Activated T-helper 2 cell treated with anti-CD3 and anti-CD28 coated beads, Interferon-gamma antibody, Interleukin-2, Interleukin-4, amounts not matched to agents 10 μg/mL and 5 μg/mL and 100 μg/mL, durations not matched to agents 14 hours and 24 hours and 36 hours (primary cell): ENCODE measurements at places on chromosomes 1 and 21. TPM values are rescaled to one million over a fixed set of nuclear protein-coding genes. Genes with fewer than 3 reads are reported as not detected.

Gene PIP5K1A
- 82.2 and 83.9 TPM in 2 replicates for total RNA-seq

Gene CFAP74
- total RNA-seq = not detected in 2 replicates

DNA sequence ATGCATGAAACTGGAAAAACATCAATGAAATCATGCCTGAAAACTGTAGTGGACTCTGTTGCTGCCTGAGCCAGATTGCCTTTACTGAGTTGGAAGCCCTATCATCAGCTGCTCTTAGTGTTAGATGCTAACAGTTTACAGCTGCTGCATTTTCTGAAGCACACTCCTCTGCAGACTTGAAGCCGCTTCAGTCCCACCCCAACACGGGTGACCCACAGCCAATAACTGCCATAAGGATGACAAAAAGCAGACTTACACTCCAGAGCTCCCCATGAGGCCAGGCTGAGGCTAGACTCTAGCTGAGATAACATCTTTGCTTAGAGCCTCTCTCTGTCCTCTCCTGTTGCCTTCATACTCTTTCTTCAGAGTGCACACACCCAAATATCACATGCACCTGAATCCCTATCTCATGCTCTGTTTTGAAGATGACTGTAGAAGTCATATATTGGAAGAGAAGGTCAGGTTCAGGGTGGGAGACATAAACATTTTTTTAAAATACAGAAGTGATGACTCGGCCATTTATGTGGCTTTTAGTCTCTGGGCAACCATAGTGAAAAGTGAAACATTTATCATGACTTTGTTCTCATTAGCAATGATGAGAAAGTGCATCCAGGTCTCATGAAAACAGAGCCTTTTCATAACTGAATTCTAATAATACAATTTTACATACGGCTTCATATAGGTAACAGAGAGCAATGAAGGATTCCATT is 161.0 kb downstream of the KCNK2 start:
- H3K4me3 ChIP-seq = no peak overlapping the region
- H3K36me3 ChIP-seq = no peaks in the 10 kb centered on the region
- H3K4me1 ChIP-seq = no peaks in the 10 kb centered on the region
- no peak for DNase-seq
- H3K27ac ChIP-seq = no peak overlapping the region
- no peaks in the 10 kb centered on the region for H3K27me3 ChIP-seq

GRCh38 chr21:41744028-41744930 is 22.6 kb downstream of the RIPK4 start:
- DNase-seq = no peak
- no peak overlapping the region for H3K4me3 ChIP-seq
- H3K36me3 ChIP-seq = no peaks in the 10 kb centered on the region
- no peak overlapping the region for H3K27ac ChIP-seq
- H3K27me3 ChIP-seq = no peaks in the 10 kb centered on the region

- H3K36me3 ChIP-seq = no peaks in the 10 kb centered on the region
- H3K27me3 ChIP-seq = peaks cover 12% of the 10 kb centered on the region
- peaks cover 27% of the 10 kb centered on the region for H3K4me1 ChIP-seq
- peak; percentile 64 for DNase-seq
Measured at GRCh38 chr1:152458384-152459185, 44.5 kb upstream of the CRNN start.

DNA sequence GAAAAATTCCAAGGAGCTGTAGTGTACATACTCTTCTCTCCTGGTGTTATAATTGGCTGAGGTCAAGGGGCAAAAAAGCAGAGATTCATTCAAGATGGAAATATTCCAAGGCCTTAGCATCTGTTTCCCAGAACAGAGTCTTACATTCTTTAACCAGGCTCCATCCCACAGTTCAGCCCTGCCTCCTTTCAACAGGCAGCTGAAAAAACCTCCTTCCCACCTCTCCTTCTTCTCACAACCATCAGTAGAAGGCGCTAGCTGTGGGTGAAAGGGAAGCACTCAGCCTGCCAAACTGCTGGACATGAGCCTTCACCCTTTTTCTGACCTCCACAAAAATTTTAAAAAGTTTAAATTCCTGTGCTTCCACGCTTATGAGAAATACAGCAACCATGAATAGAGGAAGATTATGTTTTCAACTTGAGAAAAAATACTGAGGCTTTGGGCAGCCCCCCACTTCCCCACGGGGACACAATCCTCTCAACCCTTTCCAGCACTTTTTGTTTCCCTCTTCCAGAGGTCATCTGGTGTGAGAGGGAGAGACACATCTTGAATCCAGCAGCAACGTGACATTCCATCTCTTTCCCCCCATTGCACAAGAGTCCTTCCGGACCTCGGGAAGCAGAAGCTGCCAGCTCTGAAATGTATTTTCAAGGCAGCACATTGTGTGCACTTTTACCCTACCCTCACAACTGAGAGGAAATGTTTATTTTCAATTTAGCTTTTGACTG is 43.2 kb upstream of the FMO2 start:
- no peaks in the 10 kb centered on the region for H3K4me1 ChIP-seq
- no peak overlapping the region for H3K27ac ChIP-seq
- H3K4me3 ChIP-seq = no peak overlapping the region
- H3K27me3 ChIP-seq = peaks cover 4% of the 10 kb centered on the region
- no peaks in the 10 kb centered on the region for H3K36me3 ChIP-seq
- no peak for DNase-seq

DNA sequence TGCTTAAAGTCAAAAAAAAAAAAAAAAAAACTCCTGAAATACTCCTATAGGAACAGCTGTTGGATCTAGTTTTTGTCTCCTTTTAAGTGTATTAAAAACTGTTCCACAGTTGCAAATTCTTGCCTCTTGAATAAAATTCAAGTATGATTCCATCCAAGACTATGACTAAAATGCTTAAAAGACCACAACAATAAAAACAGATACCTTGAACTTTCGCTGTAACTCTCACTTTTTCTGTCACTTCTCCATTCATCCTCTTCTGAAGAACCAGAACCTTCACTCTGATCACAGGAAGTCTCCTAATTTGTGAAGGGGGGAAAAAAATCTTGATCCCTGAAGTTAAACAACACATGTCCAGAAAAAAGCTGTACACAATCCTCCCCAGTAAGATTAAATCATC is 55.0 kb upstream of the PSMG1 start:
- DNase-seq = no peak
- H3K27me3 ChIP-seq = no peaks in the 10 kb centered on the region
- peaks cover 15% of the 10 kb centered on the region for H3K4me1 ChIP-seq
- peaks cover 64% of the 10 kb centered on the region for H3K36me3 ChIP-seq
- no peak overlapping the region for H3K4me3 ChIP-seq
- peak overlapping the region; percentile 51 for H3K27ac ChIP-seq
